ENCODE measurements at places on chromosomes 13 and 19.

- peak; percentile 42 for DNase-seq
Measured at GRCh38 chr13:39603424-39603947, 493 bp upstream of the LHFPL6 start.

DNA sequence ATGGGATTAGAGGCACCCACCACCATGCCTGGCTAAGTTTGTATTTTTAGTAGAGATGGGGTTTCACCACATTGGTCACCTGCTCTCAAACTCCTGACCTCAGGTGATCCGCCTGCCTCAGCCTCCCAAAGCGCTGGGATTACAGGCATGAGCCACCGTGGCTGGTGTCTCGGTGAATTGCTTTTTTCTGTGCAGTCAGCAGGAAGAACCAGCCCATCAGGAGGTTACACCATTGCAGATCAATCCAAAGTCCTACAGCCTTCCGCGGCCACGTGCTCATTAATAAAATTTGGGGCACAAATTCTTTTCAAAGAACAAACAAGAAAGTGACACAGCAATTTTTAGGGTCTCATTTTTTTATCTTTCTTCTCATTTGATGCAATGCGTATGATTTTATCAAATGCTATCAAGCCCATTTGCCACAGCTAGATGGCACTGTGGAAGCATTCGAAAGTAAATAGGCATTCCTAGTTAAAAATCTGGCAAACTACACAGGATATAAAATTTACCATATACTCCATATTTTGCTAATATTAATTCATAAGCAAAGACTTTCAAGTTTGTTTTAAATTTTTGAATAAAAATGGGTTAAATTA, 54.4 kb upstream of the ZNF835 start:
- no peak for DNase-seq

- no peak for DNase-seq
Measured at GRCh38 chr19:6041071-6041470, 63.1 kb upstream of the RANBP3 start.

GRCh38 chr13:35349052-35349451, 127.4 kb downstream of the MAB21L1 start:
- DNase-seq: no peak

GRCh38 chr13:101474419-101474957, 22.0 kb downstream of the ITGBL1 start:
- peak; percentile 85 for DNase-seq

DNA sequence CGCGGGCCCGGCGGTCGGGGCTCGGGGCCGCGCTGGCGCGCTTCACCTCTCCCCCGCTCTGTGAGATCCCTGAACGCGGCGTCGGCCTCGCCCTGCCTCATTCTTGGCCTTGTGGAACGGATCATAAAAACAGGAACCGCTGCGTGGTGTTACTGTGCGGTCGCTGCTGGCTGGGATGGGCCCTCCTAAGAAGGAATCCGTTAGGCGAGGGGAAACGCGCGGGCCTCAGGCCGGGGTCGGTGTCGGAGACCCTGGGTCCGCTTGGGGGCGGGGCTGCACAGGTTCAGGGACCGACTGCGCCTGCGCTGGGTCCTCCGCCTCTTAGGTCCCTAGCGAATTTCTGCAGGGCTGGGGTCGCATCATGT, 381 bp downstream of the CKAP2 start:
- no peak for DNase-seq

Data from SW 1271 (cell line).